Daoy (cell line): ENCODE measurements at places on chromosomes 11 and 22.

DNA sequence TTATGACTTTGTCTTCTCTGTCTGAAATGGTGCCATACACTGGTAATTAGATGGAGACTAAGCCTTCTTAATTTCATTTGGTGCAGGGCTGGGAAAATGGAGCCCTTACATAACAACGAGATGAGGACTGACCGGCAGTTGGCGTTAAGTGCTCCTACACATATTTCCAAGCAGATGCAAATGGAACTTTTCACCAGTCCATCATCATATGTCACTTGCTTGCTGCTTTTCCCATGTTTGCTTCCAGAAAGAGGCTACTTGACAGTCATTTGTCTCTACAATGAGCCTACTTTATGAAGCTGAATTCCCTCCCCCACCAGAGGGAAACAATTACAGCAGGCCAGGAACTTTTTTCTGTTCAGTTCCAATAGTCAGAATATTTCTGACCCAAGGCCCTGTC, 32.6 kb downstream of the SVIP start:
- DNase-seq = no peak

DNA sequence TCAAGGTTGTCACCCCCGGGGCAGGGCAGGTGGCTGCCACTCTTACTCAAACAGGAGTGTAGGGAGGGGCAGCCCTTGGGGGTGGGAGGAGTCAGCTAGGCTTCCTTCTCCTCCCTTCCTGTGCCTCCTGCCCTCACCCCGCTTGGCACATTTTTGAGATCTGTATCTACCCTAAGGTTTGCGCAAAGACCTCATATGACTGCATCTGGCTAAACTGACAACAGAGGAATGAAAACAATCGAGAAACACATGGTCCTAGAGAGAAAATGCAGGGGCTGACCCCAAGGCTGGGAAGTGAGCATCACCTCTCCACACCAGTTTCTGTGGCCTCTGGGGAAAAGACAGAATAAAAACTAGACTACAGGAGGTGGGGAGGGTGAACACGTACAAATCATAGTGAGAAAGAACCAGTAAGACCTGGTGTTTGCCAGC, 28.1 kb downstream of the IGSF9B start:
- peak; percentile 37 for DNase-seq

- DNase-seq = no peak
Observed at GRCh38 chr11:8224161-8224591, 39.5 kb downstream of the LMO1 start.

GRCh38 chr22:22986008-22986407, 84.3 kb upstream of the GNAZ start:
- DNase-seq = no peak

DNA sequence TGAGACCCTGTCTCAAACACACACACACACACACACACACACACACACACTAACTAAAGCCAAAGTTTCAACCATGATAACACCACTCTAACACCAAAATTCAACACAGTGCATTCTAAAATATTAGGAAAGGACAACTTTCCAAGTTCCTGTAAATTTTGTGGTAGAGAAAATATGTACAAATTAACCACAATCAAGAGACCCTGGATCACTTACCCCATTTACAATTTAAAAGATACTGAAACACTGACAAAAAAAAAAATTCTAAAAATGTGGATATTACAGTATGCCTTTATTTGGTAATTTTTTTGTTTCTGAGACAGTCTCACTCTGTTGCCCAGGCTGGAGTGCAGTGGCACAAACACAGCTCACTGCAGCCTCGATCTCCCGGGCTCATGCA, 9.7 kb downstream of the MRTFA start:
- DNase-seq = no peak

GRCh38 chr22:40289991-40290459, 56.3 kb upstream of the ADSL start:
- DNase-seq = no peak

- DNase-seq = peak; percentile 34
Observed at GRCh38 chr11:99069856-99070444, 49.2 kb downstream of the CNTN5 start.

DNA sequence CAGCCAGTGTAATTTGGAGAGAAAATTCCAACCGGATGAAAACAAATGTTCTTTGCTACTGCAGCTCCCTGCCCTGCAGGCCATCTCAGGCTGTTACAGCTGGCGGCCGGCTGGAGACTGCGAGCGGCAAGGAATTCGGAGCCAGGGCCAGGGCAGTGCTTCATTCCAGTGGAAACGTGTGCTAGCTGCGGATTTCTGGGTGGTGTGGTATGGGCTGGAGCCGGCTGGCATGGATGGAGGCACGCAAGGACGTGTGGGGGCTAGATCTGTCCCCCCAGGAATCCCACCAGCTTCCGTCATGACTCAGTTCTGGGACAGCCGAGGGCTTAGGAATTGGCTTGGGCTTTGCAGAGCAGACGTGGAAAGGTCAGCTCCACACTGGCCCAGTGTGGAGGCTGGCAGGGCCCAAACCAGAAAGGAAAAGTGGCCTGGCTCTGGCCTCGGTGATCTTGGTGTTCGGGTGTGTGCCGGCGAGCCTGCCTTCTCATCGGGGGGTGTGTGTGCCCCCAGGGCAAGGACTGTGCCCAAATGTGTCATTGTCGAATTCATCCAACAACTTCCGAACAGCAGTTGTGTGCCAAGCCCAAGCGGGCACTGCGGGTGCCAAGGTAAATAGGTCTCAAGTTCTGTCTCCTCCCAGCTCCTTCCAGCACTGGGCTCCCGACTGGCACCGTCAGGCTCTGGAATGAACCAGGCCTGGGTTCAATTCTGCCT, 48.1 kb upstream of the SHISAL1 start:
- DNase-seq = peak; percentile 94

DNA sequence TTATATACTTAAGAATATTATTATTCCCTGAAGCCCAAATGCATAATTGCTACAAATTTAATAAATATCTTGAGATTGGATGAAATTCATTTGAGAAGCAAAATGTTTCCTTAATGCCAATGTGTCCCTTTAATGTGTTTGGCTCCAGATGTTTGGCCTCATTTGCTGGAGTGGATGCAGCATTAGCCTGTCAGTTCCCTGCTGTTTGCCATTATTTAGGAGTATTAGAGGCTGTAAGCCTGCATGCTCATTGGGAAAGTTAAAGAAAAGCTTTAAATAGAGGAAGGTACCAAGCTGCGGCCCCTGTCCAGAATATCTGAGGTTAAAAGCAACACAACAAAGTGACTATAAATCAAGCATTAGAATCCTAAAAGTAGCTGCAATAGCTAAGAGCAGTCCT, 54.8 kb upstream of the PITPNB start:
- no peak for DNase-seq

- DNase-seq = no peak
Observed at GRCh38 chr22:39298241-39298987, 21.0 kb downstream of the RPL3 start.

DNA sequence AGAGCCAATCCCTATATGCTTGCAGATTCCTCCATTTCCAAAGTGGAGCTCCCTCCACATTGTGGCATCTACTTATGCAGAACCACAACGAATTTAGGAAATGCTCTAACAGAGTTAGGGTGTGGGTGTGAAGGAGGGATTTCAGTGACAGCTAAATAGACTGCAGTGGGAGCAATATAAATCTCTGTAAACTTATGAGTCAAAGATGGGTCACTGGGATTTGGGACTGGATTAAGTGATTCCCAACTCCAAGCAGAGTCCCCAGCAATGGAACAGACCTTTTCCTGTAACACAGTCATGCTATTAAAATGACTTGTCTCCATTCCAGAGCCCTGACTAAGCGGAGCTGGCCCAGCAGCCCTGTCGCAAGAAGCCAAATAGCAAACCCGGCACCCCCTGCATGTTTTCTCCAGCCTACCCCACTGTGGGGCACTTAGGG, 36.6 kb downstream of the RPL27A start:
- DNase-seq = peak; percentile 93

DNA sequence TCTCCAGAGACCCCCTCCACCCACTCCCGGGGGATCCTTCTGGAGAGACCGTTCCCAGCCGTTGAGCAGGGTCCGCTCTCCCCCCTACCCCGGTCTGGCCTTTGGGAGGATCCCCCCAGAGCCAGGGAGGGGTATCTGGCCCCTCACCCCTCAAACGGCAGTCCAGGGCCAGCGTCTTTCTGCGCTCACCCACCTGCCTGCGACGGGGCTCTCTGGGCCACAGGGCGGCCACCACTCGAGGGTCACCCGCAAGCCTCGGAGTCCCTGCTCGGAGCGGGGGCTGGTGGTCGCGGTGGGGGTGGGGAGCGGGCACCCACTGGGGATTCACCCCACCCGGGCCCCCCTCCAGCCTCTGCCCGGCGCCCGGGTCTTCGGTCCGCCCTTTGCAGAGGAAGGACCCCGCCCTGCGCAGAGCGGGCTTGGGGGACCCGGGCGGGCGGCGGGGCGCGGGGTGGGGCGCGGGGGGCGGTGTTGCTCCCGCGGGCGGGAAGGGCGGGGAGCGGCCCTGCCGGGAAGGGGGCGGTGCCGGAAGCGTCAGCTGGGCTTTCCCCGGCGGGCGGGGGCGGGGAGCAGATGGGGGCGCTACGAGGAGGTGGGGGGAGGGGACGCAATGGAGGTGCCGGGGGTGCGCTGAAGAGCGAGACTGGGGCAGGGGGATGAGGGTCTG, 16.6 kb downstream of the CRELD2 start:
- DNase-seq = peak; percentile 62

- no peak for DNase-seq
Observed at GRCh38 chr11:132137289-132137980, 767.0 kb downstream of the NTM start.

- DNase-seq = no peak
Observed at GRCh38 chr11:14906578-14906977, 14.5 kb upstream of the CYP2R1 start.

DNA sequence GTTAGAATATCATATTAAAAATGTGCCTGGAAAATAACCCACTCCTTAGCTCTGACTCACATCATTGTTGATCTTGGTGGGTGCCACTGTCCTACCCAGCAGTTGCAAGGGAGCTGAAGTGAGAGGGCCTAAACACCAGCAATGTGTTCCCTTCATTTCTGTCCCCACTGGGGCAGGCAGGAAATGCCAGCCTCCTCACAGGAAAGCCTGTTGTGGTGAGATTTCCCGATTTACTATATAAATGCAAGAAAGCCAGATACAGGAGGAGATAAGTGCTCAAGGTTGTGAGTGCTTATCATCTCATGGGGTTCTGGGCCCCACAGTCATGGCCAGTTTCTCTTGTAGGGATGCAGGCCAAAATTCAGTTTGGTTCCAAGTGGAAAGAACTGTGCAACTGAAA, 15.8 kb upstream of the FLI1 start:
- no peak for DNase-seq

DNA sequence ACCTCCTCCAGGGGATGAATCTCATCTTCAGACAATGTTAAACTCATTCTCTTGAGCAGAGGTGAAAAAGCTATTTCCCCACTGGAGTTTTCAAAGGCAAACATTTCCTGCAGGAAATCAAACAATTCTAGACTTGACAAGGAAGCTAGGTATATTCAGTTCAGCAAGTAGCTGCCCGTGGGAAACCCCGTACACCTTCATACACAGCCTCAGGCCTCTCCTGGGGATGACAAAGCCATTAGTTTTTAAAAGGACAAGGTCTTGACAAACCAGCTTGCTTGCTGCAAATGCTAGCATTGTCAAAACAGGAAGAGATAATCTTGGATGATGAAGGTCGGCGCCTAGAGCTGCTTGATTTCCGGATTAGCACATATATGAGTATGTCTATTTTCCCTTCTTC, 1630.8 kb upstream of the TENM4 start:
- no peak for DNase-seq

DNA sequence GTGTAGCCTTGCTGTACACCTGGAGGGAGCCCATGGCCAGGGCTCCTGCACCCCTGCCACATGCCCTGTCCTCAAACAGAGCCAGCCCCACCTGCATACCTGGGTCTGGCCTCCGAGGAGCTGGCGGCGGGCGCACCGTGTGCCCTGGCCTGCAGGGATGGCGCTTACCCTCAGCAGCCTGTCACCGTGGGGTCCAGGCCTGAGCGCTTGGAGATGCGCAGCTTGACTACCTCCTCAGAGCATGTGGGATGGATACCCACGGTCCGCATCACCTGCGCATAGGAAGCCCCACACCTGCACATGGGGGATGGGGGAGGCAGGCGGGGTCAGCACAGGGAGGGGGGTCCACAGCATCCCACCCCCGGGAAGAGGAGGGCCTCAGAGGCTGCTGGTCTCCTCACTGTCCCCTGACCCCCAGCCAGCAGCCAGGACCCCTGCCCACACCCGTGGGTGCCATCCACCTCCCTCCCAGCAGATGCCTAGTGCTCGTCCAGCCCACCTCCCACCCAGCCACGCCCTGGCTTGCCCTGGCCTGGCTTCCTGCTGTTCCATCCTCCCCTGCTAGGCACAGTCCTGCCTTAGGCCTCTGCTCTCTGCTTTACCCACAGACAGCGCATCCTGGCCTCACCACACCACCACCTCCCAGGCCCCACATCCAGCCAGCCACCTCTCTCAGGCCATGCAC, 22.4 kb upstream of the GNB1L start:
- DNase-seq = peak; percentile 11

- DNase-seq = peak; percentile 30
Observed at GRCh38 chr11:6992457-6993417, 27.4 kb downstream of the ZNF214 start.

DNA sequence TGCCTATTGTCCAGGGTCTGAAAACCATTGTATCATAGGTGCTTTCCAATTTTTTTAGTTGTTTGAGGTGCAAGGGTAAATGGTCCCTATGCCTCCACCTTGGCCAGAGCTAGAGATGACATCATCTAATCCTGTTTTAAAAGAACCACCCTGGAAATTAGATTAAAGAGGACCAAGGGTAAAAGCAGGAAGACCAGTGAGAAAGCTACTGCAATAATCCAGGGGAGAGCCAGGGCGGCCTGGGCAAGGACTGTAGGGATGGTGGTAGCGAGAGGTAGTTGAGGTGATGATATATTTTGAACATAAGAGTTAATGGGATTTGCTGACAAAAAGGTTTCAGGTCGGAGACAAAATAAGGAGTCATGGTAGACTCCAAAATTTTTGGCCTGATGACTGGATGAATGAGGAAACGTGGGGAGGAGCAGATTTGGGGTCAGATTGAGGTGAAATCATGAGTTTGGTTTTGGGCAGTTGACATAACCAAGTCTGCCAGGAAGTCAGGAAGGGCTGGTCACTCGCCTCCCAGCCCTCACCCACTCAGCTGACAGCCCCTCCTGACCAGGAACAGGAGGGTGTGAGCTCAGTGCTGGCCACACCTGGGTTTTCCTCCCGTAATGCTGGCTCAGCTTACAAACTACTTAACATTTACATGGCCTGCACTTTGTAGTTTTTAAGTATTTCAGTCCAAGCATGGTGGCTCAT, 23.0 kb downstream of the SCN4B start:
- DNase-seq = no peak

DNA sequence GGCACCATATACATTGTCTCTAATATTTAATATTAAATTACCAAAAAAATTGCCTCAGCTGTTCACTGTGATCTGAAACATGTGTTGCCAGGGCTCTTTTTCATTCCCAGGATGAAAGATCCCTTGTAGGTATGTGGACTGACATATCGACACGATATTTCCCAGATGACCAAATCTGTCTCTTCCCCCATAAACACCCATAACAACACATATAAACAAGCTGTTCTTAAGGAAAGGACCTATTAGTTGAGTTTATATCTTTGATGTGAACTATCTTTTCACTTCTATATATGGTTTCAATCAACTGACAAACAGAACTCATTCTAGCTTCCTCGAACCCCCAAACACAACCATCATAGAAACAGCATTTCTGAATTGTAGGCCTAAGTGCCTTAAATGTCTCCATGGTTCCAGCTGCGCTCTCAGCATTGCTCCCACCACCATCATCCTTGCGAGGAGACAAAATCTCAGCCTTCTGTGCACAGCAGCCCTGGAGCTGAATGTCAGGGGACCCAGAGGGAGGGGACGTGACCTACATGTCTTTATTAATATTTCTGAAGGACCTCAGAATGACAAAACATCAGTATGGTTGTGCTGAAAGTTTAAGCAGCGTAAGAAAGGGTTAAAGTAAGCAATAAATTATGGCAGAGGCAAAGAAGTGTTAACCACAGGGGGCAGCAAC, 67.0 kb downstream of the ETS1 start:
- no peak for DNase-seq
